ENCODE measurements at places on chromosomes 7 and 10.

DNA sequence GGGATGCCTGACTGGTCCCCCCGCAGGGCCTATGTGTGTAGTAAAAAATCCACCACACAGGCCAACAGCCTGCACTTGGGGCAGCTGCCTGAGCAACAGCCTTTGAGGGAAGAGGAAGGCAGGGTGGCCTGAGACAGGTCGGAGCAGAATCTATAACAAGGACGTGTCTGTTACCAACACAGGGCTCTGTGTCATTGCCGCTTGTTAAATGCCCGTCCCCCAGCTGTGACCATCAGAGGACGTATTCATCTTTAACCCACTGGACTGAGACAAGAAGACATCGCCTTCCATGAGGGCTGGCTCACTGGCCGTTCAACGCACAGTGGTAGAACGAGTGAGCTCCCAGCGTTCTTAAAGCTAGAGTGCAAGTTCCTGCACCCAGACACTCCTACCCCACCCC is 7.8 kb downstream of the PDIA4 start:
- no peak for DNase-seq

DNA sequence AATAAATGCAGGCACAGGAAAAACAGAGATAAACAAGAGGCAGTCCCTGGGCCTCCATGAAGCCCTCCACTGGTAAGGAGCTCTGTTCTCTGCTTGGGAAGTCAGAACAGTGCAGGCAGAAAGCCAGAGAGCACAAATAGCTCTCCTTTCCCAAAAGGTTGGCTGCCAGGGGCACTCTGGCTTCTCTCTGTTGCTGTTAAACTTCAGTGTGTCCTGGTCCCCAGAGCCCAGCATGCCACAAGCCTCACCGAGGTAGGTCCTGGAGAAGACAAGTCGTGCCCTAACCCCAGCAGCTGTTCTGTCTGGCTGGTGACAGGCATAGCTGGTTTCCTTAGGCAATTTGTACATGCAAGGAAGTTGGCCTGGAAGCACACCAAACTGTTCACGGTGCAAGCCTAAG is 17.3 kb downstream of the SLC16A12 start:
- DNase-seq, result no peak

DNA sequence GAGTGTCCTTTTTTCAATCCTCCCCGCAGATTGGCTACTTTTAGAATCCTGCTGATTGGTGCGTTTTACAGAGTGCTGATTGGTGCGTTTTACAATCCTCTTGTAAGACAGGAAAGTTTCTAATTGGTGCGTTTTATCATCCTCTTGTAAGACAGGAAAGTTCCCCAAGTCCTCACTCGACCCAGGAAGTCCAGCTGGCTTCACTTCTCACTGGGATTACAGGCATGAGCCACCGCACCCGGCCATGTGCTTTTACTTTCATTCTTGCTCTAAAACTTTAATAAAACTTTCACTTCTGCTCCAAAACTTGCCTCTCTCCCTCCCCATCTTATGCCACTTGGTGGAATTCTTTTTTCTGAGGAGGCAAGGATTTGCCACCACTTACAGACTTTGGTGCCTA is 17.0 kb upstream of the WAPL start:
- DNase-seq, result no peak

- DNase-seq, result no peak
Observed at GRCh38 chr7:95095259-95095965, 188.0 kb downstream of the PPP1R9A start.

DNA sequence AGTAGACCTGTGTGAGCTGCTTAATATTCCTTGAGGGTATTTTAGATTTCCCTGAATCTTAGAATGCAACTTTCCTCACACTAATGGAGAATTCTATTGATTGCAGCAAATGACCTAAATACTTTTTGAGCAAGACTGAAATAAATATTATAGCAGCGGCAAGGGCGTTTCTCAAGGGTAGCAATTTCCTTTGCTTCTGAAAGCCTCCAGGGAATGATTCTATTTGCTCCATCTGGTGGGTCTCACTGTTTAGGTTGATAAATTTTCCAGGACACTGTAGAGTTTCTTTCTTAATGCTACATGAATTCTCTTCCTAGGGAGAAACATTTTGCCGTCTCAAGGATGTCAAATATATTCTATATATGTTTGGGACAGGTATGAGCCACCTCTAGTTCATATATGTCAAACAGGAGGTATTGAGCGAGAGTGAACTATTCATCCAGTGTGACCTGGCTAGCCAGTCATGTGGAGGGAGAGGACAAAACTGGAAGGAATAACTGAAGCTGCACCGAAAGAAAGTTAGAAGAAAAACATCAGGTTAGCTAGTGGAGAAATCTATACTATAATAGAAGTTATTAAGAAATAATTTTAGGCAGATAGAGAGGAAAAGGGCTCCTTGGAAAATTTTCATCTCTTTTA is 57.9 kb upstream of the FZD8 start:
- no peak for DNase-seq

- DNase-seq, result no peak
Observed at GRCh38 chr7:1085910-1086421, 1.9 kb upstream of the GPER1 start.

Measured in activated CD4-positive, CD25-positive, alpha-beta regulatory T cell treated with anti-CD3 and anti-CD28 coated beads, Interleukin-2, amount 50 U/mL, for 16 hours (primary cell).